NCI-H526 (cell line): ENCODE measurements at places on chromosomes 16 and 17.
A peak's percentile ranks its signal among the peaks of the same experiment; 100 is the strongest.

DNA sequence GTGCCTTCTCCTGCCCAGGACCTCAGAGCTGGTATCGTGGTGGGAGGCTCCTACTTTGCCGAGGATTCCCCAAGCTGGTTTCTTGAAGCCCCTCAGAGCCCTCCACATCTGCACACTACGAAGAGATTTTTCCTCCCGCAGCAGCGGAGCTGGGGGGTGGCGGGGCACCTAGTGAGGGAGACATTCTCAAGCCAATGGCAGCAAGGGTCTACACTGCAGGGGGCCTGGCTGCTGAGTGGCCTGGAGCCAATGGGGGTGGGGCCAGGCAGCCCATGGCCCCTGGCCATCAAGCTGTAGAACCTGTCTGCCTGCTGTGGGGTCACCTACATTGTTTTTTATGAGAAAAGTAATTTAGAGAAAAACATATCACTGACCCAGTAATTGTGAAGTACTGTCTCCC is 5.0 kb downstream of the SLC26A11 start:
- DNase-seq = no peak

- DNase-seq = no peak
Measured at GRCh38 chr16:68351991-68352431, 41.2 kb downstream of the PRMT7 start.

GRCh38 chr17:33551075-33551474 is 258.0 kb upstream of the ASIC2 start:
- no peak for DNase-seq

GRCh38 chr17:17075125-17075781 is 33.0 kb downstream of the MPRIP start:
- DNase-seq = no peak

DNA sequence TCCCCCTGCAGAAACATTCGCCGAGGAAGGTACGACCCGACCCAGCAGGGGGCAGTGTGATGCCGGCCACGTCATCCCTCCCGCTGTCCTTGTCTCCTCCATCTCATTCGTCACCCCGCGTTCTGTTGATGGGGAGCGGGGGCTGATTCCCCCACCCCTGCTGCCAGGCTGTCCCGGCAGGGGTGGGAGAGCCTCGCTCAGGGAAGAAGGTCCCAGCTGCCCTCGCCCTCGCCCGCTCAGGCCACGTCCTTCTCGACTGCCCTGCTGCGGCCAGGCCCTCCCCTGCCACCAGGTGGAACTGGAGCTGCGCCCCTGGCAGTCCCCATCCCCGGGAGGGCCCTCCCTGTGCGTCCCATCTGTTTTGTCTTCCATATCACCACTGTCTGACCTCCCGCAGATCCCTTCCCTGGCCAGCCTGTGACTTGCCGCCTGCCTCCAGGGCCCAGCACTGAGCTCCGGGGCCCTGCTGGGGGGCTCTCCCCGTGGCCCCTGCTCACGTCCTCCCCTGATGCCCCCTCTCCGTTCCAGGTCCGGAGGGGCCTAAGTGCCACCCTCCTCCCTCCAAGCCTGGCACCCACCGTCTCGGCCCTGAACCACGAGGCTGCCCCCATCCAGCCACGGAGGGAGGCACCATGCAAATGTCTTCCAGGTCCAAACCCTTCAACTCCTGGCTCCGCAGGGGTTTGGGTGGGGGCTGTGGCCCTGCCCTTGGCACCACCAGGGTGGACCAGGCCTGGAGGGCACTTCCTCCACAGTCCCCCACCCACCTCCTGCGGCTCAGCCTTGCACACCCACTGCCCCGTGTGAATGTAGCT is 20.6 kb downstream of the ADAM11 start:
- DNase-seq = peak; percentile 92

DNA sequence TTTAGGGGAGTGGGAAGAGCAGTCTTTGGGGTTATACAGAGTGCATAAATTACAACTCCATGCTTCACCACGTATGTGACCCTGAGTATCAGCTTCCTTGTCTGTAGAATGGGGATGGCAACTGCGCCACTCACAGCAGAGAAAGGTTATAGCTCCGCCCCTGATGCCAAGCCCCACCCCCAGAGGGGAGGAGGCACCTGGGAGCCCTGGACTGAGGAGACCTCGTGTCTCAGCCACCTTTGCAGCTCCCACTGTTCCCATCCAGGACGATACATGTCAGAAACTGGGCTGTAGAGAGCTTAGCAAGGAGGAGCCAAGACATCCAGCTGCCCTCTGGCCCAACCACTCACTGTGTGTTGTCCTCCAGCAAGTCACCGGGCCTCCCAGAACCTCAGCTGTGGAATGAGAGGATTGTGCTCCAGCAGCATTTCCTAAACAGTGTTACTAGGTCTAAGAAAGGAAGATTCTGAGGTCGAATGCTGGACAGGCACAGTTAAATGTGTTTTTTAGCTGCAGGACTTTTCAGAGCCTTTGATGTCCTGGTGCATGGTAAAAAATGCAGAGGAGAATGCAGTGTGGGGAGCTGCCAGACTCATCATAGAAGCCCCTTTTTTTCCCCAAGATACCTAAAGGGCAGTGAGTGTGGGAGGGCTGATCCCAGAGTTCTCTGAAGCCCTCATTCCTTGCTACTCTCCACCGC is 49.4 kb downstream of the BEAN1 start:
- no peak for DNase-seq

GRCh38 chr17:9271989-9272388 is 250.7 kb downstream of the NTN1 start:
- DNase-seq = no peak

DNA sequence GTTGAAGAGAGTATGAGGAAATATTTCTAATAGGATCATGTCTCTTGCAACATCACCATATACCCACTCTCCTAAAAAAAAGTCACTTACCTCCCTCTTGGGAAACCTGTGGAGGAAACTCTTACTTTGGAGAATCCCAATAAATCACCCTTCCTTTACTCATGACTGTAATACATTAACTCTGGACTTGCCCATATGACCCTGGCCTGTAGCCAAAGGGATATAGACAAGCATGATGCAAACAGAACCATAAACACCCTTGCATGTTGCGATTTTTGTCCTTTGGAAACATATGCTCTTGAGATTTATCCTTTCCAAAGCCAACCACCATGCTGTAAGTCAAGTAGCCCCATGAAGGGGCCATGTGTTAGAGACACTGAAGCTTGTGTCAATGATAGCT is 19.5 kb downstream of the CDH11 start:
- no peak for DNase-seq

DNA sequence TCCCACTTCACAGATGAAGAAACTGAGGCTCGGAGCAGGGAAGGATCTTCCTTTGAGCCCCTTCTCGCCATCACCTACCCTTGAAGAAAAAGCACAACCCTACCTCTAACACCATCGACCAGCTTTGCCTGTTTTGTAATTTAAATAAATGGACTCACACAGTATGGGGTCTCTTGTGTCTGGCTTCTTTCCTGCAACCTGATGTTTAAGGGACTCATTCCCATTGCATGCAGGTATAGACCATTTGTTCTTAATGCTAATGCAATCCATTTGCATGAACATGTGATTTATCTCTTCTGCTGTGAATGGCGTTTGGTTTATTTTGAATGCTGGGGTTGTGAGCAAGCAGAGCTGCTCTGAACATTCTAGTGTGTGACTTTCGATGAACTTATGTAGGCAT is 150.8 kb upstream of the FOXF1 start:
- DNase-seq = no peak

DNA sequence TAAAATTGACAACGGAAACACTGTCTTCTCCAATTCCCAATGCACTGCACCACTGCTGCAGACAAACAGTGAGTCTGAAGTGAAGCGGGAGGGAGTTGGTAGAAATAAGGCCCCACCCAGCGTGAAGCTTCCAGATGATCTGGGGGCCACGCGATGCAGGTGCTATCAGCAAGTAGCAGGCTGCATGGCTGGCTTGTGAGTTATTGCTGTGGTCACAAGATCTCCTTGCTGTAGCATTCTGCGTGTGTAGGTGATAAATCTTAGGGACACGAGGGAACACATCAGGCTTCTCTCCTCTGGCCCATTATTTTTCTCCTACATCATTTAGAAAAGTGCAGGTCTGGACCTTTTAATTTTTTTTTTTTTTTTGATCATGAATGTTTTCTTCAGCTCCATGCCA is 407.6 kb downstream of the TMEM114 start:
- DNase-seq = no peak

DNA sequence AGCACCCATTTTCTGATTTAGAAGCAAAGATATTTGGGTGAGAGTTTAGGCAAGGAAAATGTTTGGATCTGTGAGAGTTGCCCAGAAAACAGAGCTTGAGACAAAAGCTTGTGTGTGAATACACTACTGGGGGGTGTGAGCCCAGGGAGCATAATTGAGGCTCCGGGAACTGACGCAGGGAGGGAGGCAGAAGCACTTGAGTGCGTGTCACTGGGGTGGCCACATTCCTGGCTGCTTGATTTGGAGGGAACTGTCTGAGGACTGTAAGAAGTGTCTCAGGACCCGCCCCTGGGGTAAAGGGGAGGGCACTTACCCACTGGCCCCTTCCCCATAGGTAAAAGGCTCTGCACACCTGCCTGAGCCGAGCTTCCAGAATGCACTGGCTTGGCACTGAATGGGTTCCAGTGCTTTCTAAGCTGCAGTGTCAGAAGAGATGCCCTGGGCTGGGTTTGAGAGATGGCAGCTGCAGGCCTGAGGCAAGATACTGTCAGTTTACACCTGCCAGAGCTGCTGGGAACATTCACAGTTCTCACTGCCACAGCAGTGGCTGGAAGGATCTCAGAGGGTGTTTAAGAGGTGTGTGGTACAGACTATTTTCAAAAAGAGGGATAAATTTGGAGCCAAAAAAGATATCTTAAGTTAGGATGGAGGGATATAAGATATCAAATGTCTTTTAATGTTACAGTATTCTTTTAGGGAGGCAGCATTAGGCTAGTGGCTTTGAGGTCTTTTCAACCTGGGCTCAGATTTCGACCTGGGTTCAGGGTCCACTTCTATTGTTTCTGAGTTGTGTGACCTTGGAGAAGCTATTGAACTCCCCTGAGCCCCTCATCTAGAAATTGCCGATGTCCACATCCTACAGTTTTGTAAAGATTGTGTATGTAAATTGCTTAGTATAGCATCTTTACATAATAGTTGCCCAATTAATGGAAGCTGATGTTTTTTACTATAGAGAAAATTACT is 6.9 kb upstream of the TEX2 start:
- peak; percentile 4 for DNase-seq
